AML-193 (cell line): ENCODE measurements at places on chromosomes 2 and 18.

- no peak for DNase-seq
Observed at GRCh38 chr2:59168766-59169165, 927.6 kb upstream of the FANCL start.

DNA sequence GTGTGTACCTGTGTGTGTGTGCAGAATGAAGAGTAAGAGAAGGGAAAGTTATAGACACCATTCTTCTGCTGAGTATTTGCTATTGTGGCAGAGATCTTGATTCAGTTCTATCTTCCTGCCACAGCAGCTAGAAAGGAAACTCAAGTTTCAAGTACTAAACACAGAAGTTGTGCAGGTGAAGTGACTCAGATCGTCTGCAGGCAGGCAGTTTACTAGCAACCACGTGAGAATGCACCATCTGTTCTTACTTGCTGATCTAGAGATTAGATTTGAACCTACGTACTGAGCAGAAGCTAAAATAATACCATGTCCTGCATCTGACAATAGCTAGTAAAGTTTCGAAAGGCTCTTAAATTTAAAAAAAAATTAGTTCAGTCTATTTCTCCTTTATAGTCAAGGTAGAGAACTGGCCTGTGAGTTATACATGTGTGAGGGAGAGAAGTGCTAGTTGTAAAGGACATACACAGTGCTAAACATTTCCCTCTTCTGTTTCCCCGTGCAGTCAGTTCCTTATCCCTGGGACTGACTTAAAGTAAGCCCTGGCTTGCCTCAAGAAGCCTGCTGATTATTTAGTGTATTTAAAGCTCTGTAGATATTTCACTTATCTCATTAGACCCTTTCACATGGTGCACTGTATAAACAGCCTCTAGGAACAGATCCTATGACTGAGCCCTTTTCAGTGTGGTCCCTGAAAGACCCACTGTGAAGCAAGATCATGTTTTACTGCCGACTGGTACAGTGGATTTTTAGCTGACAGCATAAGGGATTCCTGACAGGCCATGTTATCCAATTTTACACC, 45.0 kb downstream of the SLC38A11 start:
- DNase-seq = peak; percentile 18

GRCh38 chr18:5410582-5410981, 115.1 kb upstream of the ZBTB14 start:
- DNase-seq = no peak

GRCh38 chr2:48707466-48707865, 48.1 kb downstream of the LHCGR start:
- no peak for DNase-seq

DNA sequence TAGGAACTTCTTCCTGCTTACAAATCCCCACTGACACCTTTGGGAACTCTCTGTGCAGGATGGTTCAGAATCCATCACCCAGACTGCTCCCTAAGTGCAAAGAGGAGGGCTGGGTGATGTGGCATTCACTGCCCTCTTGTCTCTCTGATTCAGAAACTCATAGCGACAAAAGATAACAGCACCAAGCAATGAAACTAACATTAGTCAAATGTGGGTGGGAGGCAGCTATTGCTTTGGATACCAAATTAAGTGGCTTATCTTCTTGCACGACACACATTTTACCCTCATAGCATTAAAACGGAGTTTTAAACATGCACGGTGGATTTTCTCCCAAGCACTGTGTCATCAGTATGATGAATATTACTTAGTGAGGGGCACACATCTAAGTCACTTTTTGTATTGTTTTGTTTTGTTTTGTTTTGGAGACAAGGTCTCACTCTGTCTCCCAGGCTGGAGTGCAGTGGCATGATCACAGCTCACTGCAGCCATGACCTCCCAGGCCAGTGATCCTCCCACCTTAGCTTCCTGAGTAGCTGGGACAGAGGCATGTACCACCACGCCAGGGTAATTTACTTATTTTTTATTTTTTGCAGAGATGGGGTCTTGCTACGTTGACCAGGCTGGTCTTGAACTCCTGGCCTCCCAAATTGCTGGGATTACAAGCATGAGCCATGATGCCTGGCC, 40.9 kb upstream of the NEB start:
- DNase-seq = no peak

DNA sequence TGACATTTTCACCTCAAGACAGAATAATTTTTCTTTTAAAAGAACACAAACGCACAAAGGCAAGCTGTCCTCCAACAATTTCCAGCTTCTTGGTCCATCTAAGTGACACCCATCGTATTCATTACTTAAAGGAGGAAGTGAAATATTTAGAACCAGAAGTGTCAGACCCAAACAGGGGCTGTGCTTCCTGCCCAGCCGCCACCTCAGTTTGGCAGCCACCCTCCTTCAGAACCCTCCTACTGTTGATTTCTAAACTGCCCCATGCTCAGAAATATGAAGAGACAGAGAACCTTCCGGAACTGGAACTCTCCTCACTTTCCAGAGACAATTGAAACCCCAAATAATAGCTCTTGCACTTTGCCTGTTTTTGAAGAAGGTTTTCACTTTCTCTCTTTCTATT, 734.8 kb upstream of the SALL3 start:
- no peak for DNase-seq

DNA sequence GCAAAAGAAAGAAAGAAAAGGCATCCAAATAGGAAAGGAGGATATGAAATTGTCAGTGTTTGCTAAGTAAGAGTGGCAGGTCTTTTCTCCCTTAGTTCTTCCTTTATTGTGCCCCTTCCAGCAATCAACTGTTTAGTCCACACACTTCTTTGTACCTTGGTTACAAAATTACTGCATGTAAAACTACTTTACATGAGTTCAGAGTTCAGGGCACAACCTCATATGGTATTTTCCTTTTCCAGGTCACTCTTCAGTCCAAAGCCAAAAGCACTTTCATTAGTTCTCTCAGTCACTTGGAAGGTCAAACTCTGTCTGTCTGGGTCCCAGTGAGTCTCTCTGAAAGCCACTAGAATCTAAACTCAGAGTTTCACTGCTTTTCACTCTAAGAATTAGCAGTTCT, 122.5 kb upstream of the SRD5A2 start:
- no peak for DNase-seq

DNA sequence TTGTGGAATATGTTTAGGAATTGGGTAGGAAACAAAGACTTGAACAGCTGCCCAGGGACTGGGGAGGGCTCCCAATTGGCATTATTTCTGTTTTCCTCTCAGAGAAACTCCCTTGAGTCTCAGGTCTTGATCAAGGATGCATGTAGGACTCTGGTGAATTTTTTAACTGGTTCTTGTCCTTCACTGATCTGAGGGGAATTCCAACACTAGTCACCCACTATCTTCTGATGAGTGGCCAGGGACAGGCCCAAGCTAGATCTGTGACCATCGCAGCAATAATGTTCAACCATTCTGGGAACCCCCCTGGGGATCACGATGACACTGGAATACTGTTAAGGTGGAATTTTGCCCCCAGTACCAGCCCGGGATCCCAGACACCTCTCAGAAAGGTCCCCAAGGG, 132.0 kb downstream of the SH3BP4 start:
- DNase-seq = no peak

- DNase-seq = no peak
Observed at GRCh38 chr2:220277445-220277975, 650.1 kb downstream of the SLC4A3 start.

- no peak for DNase-seq
Observed at GRCh38 chr18:31102025-31102684, at the start of gene DSC2. TSS of gene DSC2 (minus strand) at chr18:31102421. CDS start at chr18:31101971, 450 bp downstream.
